ENCODE measurements at places on chromosomes 3 and 15.

- DNase-seq = no peak
Observed at GRCh38 chr15:101296418-101297405, 1.7 kb upstream of the SNRPA1 start.

DNA sequence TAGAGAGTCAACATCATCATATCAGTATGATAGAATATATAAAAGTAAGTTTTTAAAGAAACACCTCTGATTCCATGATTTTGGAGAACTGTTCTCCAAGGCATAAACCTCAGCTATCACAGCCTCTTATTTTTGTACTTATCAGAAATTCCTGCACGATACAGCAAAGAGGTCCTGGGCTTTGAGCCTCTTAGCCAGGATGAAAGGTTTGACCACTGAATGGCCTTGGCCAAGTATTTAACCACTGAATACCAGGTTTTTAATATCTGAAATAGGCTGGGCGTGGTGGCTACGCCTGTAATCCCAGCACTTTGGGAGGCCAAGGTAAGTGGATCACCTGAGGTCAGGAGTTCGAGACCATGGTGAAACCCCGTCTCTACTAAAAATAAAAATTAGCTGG lies 1.9 kb upstream of the FAM174B start:
- DNase-seq = no peak

- no peak for DNase-seq
Observed at GRCh38 chr3:108088697-108089096, 2.1 kb downstream of the CD47 start.

DNA sequence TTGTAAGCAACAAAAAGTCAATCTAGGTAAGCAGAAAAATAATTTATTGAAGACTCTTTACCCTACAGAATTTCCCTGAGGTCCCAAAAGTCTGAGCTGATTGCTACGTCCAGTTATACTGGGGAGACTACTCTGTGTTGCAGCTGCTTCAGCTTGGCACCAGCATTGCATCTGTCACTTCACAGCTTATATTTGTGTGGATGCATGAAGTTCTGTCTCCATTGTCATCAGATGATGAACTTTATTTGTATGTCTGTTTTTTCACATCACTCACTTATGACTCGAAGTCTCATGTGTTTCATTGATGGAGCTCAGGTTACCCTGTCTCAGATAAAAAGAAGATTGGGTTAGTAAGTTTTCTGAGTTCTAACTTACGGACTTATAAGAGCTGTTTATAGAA lies 75.3 kb upstream of the LRRFIP2 start:
- DNase-seq = no peak

DNA sequence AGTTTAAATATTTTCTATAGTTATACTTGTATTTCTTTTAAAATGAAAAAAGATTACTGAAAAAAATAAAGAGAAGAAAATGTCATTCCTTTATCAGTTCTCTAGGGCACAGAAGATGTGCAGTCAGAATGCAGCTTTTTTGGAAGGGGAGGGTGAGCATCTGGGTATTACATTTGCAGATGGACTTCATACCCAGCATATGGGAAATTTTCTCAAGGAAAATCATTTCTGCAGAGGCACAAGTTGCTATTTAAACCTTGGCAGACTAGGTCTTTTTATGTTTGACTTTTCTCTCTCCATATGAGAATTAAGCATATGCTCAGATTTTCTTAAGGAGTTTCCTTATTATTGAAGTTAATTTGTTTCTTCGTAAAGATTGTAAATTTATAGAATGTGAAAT lies 39.5 kb upstream of the ZNF385D start:
- DNase-seq = no peak

GRCh38 chr3:13019243-13020095 lies 53.8 kb downstream of the IQSEC1 start:
- no peak for DNase-seq

DNA sequence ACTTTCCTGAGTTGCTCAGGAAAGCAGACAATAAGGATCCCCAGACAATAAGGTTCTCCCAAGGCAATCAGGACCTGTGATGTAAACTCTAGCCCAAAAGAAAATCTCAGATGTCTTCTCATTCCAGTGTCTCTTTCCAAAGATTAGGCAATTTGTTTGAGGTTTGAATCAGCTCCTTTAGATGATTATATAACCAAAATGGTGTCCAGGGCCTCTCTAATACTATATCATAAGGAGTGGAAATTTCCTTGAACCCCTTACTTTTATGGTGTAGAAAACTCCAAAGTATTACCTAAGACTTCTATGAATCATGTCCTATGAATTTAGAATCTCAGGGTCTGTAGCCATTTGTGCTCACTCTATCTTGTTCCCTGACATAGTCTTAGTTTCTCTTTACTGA lies 65.9 kb downstream of the GPR176 start:
- DNase-seq = no peak

- DNase-seq = no peak
Observed at GRCh38 chr3:134917631-134918030, 122.6 kb downstream of the EPHB1 start.

DNA sequence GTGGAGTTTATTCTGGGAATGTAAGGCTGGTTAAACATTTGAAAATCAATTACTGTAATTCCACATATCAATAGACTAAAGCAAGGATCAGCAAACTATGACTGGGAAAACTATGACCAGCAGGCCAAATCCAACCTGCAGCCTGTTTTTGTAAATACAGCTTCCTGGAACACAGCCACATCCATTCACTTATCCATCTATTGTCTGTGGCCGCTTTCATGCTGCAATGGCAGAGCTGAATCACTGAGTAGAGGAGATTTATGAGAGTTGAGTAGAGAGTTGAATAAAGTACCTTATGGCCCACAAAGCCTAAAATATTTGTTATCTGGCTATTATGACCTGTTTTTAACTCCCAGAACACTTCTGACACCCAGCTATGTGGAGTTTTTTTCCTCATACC lies 12.2 kb downstream of the MYLK start:
- no peak for DNase-seq

- DNase-seq = no peak
Observed at GRCh38 chr3:116425126-116425525, 20.2 kb downstream of the LSAMP start.

DNA sequence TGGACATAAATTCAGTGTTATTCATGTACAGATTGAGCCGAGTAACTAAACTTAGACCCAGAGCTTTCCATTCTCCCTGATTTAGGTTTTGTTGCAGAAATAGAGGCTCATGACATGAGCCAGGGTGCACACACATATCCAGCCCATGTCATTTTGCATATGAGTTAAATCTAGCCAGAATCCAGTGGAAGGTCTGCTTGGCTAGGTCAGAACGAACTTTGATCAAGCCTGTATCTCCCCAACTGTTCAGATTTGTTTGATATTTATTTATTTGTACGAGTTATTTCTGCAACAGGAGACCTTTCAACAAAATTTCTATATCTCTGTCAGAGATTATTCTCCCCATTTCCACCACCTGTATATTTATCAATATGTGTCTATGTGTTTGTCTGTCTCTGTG lies 247.5 kb upstream of the THBS1 start:
- DNase-seq = no peak

GRCh38 chr3:8103954-8104353 lies 397.7 kb upstream of the LMCD1 start:
- no peak for DNase-seq

- no peak for DNase-seq
Observed at GRCh38 chr15:31223478-31224350, 102.9 kb upstream of the KLF13 start.

- no peak for DNase-seq
Observed at GRCh38 chr3:55162031-55162795, 234.4 kb upstream of the LRTM1 start.

DNA sequence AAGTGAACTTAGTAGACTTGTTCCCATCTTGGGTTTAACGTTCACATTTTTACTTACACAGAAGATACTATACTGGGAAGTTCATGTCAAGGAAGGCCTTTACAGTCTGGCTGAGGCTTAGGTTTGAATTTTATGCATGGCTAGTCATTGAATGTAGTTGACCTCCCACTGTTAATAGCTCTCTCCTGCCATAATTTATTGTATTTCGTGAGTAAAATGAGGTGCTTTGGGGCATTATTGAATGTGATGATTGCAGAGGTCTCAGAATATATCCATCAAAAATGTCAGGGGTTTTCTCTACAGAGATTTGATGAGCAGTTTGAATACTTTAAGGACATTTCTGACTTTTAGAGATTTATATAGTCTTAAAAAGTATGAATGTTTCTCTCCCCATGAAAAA lies 356.6 kb upstream of the GRM7 start:
- no peak for DNase-seq

DNA sequence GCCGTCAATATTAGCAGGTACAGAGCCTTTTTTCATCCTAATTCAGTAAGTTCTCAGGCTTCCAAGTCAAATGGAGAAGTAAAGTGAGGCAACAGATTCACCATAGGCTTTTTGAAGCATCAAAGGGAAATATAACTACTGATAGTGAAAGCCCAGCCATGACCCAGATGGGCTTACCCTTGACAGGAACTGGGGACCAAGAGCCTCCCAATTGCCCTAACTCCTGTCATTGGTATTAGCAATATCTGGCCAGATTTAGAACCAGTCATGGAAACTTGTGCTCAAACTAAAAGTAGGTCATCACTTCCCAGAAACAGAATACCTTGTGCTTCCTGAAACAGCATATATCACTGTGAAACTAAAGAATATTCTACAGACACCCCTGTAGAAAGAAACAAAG lies 33.0 kb downstream of the NME9 start:
- DNase-seq = no peak

DNA sequence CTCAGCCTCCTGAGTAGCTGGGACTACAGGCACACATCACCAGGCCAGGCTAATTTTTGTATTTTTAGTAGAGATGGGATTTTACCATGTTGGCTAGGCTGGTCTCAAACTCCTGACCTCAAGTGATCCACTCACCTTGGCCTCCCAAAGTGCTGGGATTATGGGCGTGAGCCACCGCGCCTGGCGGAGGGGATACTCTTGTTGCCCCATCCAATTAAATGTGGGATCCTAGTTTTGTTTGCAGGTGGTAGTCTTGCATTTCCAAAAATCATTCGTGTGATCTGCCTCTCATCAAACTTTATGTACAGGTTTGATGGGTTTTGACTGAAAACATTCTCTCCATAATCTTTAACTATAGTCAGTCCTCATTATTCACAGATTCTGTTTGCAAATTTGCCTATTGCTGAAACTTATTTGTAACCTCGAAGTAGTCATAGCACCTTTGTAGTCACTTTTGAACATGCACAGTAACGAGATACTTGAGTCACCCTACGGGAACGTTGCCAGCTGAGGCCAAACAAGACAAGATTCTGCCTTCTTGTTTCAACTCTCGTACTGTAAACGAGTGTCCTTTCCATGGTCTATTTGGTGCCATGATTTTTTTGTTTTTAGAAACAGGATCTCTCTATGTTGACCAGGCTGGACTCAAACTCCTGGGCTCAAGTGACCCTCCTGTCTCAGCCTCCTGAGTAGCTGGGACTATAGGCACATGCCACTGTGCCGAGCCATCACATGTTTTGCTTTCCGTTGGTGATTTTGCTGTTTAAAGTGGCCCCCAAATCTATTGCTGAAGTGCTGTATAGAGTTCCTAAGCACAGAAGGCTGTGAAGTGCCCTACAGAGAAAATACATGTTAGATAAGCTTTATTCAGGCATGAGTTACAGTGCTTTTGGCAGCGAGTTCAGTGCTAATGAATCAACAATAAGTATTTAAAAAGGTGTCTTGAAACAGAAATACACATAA lies 8.1 kb upstream of the MAPK6 start:
- DNase-seq = no peak

GRCh38 chr3:49902511-49903345 lies 945 bp downstream of the MST1R start:
- no peak for DNase-seq

DNA sequence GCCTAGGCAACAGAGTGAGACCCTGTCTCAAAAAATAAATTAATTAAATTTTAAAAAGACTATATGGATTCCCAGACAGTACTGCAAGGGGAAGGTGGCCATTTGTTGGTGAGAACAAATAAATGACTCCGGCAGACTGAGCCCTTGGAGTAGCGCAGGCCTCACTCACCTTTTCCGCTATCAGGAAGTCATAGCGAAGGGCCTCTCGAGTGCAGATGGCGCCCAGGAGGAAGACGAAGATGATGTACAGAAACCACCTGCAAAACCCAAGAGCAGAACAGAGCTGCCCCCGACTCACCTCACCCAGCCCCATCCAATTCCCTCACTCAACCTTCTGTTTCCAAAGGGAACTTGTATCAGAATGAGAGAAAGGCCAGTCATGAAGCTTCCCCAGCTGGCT lies 62.8 kb upstream of the HEG1 start:
- DNase-seq = no peak
